ENCODE measurements at places on chromosomes 13 and 19.

DNA sequence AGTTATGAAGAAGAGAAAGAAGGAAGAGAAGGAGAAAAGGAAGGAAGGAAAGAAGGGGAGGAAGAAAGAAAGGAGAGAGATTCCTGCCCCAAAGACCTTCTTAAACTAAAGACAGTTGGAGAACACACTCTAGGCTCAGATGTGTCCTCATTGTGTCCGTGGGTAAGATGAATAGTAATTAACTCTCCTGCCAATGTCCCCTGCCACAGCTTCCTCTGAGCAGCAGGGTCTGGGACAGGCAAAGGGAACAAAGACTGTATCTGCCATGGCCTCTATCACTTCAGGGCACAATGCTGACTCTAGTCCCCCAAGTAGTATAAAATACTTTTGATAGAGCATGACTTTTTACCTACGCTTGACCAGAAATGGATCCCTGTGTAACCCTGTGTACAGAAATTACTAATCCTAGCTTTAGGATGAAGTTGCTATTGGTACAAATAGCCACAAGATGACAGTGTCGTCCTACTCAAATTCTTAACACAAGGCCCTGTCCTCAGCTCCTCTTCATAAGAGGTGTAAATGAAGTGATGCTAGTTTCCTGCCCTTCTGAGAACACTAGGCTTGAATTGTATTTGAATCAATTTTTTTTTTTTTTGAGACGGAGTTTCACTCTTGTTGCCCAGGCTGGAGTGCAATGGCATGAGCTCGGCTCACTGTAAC lies 186.2 kb upstream of the GPR12 start:
- no peak for DNase-seq

- DNase-seq = no peak
Observed at GRCh38 chr13:111906816-111907215, 160.1 kb upstream of the SOX1 start.

DNA sequence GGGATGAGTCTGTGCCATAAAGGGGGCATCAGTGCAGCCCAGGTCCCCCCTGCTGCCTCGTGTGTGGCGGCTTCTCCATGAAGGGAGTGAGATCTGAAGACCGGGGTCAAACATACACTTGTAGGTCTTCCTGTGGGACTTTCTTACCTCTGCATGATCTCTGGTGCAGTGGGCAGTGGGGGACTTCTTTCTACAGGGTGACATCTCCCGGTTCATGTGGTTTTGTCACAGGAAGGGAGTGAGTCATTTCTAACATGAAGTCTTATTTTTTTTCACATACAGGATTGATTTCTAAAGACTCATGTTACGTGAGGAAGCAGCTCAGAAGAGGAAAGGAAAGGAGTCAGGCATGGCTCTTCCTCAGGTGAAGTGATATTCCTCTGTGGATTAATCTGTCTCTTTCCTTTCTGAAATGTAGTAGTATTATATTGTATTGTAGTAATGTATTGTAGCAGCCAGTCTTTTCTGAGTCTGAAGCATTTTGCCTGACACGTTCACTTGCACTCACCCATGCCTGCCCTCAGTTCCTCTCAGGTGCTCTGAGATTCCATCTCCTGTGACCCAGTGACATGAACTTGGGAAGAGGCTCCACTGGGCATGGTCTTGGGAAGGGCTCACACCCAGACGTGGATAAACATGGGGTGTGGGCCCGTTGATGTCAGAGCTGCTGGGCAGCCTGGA lies 15.7 kb downstream of the ZNF808 start:
- DNase-seq = no peak

GRCh38 chr13:48731001-48731658 lies 77.4 kb downstream of the CYSLTR2 start:
- peak; percentile 40 for DNase-seq

- DNase-seq = no peak
Observed at GRCh38 chr13:27496536-27497273, 46.3 kb upstream of the MTIF3 start.
